ENCODE measurements at places on chromosomes 1 and 21. TPM values are rescaled to one million over a fixed set of nuclear protein-coding genes. Genes with fewer than 3 reads are reported as not detected.

CEP104 gene
- 15.0 TPM for total RNA-seq

HMGCS2 gene
- not detected for total RNA-seq

OR2T29 gene
- total RNA-seq = not detected

TOR1AIP2 gene
- total RNA-seq = 14.6 TPM

AADACL4 gene
- total RNA-seq = not detected

TNFSF4 gene
- total RNA-seq = 0.05 TPM

OR2T33 gene
- total RNA-seq = not detected

WDTC1 gene
- 7.0 TPM for total RNA-seq

LCE4A gene
- total RNA-seq = not detected

CCDC27 gene
- total RNA-seq = not detected

TFF3 gene
- total RNA-seq = not detected

PRPF38B gene
- total RNA-seq = 24.5 TPM

Data from A549 treated with ZK216348 at 1 μM for 4 hours (cell line).